Neuronal stem cell (in vitro differentiated cells): ENCODE measurements at places on chromosomes 1 and 21.

GRCh38 chr1:207323425-207324225 is 2.1 kb downstream of the CD55 start:
- DNase-seq = no peak

GRCh38 chr1:246160374-246160773 is 346.7 kb downstream of the SMYD3 start:
- DNase-seq = no peak

DNA sequence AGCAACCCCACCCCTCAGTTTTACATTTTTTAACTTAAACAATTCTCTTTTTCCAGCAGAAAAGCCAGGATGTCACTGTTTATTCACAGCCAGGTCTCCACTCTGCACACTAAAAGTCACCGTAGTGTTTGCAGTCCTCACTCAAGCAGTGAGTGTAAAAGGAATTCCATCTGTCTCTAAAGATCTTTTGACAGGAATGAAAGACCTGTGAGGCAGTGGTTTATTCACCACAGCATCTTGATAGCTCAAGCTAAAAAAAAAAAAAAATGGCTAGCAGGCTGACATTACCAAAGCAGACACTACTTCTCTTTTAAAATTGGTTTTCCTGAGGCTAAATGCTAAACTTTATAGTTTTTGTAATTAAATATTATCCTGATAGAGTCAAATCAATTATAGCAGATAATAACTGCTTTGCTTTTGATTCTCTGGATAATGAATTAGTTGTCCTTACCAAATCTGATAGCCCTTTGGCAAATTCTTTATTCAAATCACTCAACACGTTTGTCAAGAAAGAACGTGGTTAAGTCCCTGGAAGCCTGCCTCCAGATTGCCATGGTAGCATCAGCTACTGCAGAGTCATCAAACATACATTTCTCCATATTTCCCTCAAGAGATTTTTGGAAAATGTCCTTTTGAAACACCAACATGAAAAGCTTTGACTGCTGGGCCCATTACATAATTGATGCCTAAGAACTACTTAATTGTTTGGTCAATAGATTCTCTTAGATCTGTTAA is 22.2 kb upstream of the SLC5A9 start:
- DNase-seq = no peak

- DNase-seq = no peak
Measured at GRCh38 chr1:218284377-218284916, 646 bp upstream of the RRP15 start.

DNA sequence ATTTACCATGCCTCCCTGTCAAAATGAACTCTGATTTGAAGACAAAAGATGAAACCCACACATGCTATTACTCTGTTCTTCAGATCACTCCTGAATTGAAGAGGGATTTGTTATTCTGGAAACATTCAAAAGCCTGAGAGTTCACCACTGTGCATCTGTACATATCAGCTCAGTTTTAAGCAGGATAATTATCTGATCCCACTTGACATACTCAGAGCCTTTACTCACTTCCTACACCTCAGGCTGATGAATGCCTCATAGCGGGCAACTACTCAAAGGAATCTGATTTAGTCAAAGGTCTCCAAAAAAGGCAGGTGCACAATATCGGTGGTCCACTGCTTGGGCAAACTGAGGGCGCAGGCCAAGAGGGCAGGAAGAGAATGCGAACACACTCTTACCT is 47.5 kb upstream of the LPAR3 start:
- no peak for DNase-seq

DNA sequence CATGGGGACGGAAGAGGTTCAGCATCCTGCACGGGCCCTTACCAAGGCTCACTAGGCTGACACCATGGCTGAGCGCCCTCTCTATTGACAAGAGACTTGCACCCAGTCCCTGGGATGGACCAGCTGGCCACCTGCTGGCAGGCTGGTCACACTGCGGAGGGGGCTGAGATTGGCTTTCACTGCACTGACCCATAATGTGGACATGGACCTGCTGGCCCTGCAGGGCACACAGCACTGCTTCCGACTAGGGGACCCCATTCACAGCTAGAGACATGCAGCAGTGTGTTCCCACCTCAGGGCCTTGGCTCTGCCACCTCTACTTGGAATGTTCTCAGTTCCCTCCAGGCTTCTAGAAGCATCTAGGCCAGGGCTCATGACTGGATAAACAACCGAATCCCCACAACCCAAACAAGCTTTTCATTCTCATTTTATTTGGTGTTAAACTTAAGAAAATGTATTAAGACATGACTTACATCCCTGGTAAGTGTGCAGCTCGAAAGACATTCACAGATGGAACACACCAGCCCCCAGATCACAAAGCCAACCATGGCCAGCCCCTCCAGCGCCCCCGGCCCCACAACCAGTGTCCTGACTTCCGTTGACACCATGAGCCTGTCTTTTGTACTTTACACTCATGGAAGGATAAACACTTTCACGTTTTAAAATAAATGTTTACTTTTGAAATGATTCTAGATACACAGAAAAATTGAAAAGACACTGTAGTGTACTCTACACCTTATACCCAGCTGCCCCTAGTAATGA is 9.3 kb upstream of the SRARP start:
- no peak for DNase-seq

DNA sequence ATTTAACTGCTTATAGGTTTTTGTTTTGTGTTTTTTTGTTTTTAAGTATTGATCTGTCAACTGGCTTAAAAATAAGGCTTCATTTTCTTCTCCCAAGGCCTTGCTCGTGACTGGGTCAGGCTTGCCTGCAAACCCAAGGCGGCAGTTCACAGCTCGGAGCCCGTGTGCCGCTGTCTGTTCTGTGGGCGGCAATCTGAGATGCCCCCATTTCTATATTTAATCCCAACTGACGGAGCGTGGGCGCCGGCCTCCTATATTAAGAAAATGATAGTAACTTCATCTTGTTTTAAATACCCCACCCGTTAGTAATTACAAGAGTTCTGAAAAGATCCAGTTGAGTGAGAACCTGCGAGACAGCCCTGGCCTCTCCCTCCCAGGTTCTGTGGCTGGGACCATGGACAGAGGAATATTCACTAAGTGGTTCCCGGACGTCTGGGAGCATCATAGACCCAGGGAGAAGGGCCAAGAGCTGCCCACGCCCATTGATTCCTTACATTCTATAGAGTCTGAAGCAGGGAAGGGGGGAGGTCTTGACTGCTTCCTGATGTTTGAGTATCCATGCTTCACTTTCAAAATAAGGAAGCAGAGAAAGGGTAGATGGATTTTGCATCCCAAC is 42.6 kb upstream of the GPR153 start:
- DNase-seq = no peak
